ENCODE measurements at places on chromosomes 4 and X.

- DNase-seq = no peak
Measured at GRCh38 chr4:102511830-102512605, 10.9 kb downstream of the NFKB1 start.

DNA sequence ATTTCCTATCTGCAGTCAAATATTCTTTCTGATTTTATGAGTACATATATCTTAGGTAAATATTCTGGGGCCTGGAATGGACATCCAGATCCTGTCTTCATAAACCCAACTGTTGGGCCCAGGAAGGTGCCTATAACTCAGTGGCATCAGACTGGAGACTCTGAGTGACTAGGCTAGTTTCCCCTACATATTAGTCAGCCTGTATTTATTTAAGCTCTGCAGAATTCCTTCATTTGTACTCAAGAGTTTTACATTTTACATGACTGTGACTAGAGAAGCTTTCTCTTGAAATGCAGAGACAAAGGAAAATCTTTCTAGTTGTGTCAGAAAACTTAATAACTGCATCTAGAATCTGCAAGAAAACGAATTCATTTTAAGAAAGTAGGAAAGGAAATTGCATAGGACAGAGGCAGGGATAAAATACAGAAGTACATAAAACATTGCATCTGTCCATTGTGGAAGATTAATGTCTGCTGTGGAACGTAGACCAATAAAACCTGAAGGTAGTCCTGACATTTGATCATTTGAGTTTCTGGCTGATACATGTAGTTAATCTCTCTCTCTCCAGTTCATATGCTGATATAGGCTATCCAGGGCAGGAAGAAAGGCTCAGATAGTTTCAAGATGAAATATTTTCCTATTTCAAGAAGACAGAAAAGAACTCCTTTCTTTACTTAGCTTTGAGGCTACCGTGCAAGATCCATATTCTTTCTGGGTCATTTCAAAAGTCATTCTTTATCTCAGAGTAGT, 78.2 kb downstream of the OPHN1 start:
- DNase-seq = no peak

DNA sequence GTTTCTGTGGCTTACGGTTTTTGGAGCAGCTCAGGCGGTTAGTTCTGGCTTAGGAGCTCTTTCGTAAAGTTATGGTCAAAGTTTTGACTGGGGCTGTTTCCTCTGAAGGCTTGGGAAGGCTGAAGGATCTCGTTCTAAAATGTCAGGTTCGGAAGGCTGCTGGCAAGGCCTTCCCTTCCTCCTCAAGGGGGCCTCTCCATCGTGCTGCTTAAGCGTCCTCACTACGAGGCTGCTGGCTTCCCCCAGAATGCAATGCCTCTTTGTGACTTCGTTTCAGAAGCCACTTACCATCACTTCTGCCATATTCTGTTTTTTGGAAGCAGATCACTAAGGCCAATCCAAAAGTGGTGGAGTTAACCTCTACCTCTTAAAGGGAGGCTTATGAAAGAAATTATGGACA, 1196.4 kb upstream of the TENM3 start:
- no peak for DNase-seq

GRCh38 chr4:44056721-44057151, 391.9 kb downstream of the KCTD8 start:
- DNase-seq = no peak

- DNase-seq = no peak
Measured at GRCh38 chr4:102778720-102779119, 18.0 kb upstream of the MANBA start.

- DNase-seq = peak; percentile 88
Measured at GRCh38 chrX:131792356-131792749, 230.7 kb upstream of the STK26 start.

DNA sequence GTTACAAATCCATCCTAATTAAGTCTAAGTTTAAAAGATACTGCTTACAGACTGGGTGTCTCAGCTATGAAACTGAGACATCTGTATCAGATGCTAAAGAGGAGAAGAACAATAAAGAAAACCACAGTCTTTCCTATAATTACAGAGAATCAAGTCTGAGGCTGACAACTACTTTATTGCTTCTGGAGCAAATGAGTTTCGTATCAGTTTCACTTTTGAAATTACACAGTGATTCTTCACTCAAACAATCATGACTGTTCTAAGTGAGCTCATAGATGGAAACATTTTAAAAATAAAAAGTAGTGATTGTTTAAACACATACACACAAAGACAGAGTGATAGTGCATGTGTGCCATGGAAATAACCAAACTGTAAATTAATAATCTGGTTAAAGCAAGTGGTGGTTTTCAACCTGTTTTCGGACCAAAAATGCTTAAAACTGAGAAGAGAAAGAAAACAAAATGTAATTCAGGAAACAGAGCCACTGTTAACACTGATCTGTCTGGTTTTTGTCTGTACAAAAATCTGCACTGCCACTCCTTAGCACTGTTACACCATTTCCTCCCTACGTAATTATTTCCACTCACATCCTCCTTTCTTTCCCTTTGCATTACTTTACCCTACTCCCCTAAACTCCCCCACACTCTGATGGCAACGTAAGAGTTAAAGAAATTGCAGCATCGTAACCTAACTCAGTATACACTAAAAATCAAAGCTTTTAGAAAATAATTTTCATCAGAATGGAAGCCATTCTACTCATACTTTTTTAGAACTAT, 12.5 kb downstream of the RFC1 start:
- no peak for DNase-seq

DNA sequence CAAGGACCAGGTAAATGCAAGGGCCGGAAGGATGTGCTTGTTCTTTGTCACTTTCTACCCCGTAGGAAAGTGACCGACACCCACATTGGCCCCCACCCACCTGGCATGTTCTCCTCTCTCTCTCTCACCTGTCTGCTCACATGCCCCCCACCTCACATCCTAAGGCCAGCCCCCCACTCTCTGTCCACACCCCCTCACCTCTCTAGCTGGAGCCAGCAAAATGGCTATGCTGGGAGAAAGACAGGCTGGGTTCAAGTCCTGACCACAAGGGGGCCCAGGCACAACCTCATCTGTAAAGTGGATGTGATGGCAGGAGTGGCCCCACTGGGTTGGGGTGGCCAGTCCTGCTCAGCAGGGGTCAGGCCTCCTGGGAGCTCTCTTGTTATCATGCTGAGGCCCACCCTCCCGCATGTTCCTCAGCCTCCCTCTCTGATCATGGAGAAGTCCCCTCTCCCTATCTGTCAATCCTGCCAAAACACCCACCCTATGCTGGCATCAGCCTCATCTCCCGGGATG, 1.7 kb upstream of the PPP2R2C start:
- no peak for DNase-seq

- DNase-seq = no peak
Measured at GRCh38 chr4:87353592-87353991, 30.9 kb upstream of the HSD17B13 start.

GRCh38 chr4:22515145-22515887, 550 bp downstream of the ADGRA3 start:
- no peak for DNase-seq

DNA sequence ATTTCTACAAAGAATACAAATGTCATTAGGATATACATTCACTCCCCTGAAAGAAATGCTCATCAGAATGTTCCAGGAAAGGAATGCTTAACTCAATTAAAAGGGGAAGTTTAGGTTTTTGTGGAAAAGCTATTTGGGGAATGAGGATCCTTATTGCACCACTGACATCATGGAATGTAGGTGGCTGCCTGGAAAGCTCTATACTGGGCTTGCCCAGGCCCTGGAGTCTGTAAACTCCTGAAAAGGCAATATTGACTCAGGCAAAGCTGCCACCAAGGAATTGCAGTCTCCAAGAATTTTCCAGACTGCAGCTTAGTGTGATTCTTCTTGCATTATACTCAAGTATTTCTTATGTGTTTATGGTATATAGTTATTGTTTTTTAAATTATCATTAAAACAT, 15.7 kb downstream of the DAPP1 start:
- DNase-seq = no peak

DNA sequence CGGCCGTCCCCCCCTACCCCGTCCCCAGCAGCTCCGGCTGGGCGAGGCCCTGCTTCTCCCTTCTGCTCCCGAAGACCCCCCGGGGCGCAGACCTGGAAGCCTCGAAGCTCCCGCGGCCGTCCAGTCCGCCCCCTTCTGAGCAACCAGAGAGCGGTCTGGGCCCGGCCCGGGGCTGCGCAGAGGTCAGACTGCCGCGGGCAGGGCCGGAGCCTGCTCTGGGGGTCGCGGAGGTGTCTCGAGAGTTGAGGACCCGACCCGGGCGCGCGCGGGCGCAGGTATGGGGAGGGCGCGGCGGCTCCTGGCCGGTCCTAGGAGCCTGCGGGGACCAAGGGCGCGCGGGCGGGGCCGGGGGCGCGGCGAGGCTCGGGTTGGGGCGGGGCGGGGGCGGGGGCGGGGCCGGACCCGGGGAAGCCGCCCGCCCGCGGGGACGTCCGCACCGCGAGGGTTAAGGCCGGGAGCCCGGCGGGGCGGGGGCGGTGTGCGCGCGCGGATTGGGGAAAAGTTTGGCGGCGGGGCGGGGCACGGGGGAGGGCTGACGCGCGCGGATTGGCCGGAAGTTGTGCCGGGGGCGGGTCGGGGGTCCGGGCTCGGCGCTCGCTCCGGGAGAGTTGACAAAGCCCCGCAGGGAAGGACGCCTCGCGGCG, at the start of gene FGFRL1:
Gene FGFRL1, plus strand, starts transcription at position 605 of the 644 bp plus-strand sequence. CDS start 860 bp downstream, outside the sequence.
- DNase-seq = no peak

DNA sequence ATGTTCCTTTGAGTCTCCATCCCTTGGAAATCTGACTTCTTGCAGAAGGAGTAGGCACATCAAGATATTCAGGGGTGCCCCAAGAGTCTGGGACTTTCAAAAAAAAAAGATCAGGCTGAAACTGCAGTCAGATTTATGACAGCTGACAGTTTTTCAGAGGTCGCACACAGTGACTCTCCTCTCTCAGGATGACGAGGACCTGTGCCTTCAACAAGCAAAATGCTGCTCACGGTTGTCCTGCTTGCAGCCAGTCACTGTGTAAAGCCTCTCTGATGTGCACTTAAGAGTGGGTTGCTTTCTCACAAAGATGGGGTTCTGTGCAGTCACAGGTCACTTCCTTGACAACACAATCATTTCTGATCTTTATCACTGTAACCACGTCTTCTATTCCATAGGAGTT, 178.2 kb downstream of the PTTG2 start:
- no peak for DNase-seq

DNA sequence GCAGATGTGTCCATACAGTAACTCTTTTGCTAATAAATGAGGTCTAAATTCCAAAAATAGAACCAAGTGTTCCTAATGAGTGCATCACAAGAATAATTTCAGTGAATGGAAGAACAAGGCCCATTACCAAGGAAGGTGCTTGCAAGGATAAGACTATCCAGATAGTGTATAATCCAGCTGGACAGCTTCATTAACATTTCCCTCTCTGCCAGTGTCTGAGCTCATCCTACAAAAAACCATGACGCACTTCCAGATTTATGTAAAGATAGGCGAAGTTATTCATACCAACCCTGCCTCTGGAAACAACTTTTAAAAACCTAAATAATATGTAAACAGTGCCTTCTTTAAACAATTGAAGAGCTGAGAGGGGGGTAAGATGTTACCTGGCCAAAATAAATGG, 177.9 kb upstream of the STK26 start:
- no peak for DNase-seq

DNA sequence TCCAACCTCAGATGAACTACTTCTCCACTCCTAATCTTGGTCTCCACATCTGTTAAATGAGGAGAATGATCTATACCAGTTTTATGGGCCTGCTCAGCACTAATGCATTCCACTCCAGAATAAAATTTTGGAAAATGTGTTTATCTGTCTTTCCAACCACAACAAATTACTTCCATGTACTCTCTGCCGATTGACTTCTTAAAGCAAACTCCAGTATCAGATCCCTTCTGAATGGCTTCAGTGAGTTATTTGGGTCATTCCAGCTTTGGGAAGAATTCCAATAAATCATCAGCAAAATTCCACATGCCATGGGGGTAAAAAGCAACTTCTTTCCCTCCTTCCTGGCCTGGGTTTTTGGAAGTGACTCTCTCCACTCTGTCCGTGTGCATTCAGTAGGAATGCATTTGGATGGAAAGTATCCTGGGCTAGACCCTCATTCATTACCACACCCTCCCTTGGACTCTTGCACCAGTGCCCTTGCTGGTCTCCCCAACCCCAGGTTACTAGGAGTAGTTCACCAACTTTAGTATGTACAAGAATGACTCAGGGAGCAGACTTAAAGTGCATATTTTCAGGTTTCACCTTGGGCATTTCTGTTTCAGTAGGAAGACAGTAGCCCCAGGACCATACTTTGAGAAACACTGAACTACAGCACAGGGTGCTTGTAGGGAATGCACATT, 15.4 kb upstream of the ADH6 start:
- no peak for DNase-seq

GRCh38 chr4:169620880-169621248, 486 bp downstream of the CLCN3 start:
- DNase-seq = no peak

Data from DMS79 (cell line).